ENCODE measurements at places on chromosomes 11 and 22.

DNA sequence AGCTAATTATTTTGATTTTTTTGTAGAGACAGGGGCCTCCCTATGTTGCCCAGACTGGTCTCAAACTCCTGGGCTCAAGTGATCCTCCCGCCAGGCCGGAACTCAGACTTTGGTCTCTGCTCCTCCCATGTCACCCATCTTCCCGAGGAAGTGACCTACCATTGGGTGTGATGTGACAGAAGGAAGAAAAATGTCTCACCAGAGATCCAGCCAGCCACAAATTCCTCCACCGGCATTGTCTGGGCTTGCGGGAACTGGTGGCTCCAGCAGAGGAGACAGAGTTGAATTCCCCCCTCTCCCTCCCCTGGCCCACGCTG lies 772 bp downstream of the SLC25A45 start:
- no peak for DNase-seq

GRCh38 chr11:16986434-16987204 lies 27.6 kb downstream of the PLEKHA7 start:
- DNase-seq = no peak

GRCh38 chr22:26708256-26709009 lies 51.0 kb downstream of the MIAT start:
- no peak for DNase-seq

GRCh38 chr11:96235751-96236150 lies 107.2 kb downstream of the MAML2 start:
- DNase-seq = no peak

- no peak for DNase-seq
These were observed 792 bp upstream of the ADAMTS8 start for GRCh38 chr11:130429120-130429681.

DNA sequence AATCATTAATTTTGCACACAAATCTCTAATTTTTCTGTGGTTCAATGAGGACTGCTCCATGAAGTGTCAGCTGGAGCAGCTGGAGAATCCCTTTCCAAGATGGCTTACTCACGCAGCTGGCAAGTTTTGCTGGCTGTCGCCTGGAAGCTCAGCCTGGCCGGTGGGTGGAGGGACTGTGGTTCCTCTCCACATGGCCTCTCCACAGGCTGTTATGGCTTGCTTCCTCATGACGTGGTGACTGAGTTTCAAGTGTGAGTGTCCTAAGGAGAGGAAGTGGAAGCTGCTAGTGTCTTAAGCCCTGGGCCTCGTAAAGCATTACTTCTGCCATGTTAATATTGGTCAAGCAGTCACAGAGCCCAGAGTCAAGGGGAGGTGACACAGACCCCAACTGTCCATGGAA lies 14.0 kb upstream of the NRIP3 start:
- DNase-seq = no peak

GRCh38 chr11:2196970-2197770 lies 25.6 kb upstream of the TH start:
- no peak for DNase-seq

DNA sequence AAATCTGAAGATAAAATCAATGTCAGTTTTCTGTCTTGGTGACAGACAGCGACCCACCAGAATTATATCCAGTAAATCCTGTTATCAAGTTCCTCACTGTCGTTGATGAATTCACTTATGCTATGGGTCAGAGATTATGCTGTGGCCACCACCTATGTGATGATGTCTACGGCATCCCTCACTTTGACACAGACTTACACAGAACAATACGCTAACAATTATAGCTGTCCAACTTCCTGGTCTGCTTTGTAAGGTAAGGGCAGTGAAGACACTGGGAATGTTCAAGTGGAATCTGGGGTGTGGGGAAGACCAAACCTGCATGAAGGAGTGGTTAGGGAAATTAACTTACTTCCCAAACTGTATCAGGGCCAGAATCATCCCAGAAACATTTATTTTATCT lies 19.3 kb upstream of the PAX6 start:
- DNase-seq = no peak
